CD8-positive, alpha-beta memory T cell (primary cell): ENCODE measurements at places on chromosomes 3 and 15. TPM values are rescaled to one million over a fixed set of nuclear protein-coding genes. Genes with fewer than 3 reads are reported as not detected.

GRCh38 chr15:65645392-65645791 lies 23.7 kb downstream of the SLC24A1 start:
- H3K27me3 ChIP-seq = no peaks in the 10 kb centered on the region
- no peak overlapping the region for H3K4me3 ChIP-seq
- H3K36me3 ChIP-seq = no peaks in the 10 kb centered on the region
- H3K27ac ChIP-seq = no peak overlapping the region

- no peak for DNase-seq
- no peak overlapping the region for H3K4me3 ChIP-seq
Measured at GRCh38 chr3:183817639-183818038, 7.7 kb downstream of the MAP6D1 start.

DNA sequence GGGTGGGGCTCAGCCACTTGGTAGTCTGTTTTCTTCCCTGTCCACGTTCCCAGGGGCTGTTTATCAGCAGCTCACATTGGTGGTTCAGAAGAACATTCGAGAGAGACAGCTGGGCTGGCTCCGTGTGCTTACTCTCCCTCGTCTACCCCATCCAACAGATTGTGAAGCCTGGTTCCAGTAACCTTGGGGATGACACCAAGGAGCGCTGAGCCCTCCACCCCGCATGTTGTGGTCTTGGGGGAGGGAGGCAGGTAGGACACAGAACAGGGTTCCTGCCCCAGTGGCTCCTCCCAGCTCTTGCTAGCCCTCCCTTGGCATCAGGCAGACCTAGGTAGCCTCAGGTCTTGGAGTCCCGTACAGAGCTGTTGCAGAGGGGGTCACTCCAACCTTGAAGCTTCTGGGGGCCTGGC lies 33.1 kb downstream of the KLF13 start:
- no peaks in the 10 kb centered on the region for H3K36me3 ChIP-seq
- H3K27me3 ChIP-seq = no peaks in the 10 kb centered on the region
- H3K4me3 ChIP-seq = peak overlapping the region; percentile 56
- no peak for DNase-seq
- peaks cover 100% of the 10 kb centered on the region for H3K4me1 ChIP-seq
- peak overlapping the region; percentile 90 for H3K27ac ChIP-seq

DNA sequence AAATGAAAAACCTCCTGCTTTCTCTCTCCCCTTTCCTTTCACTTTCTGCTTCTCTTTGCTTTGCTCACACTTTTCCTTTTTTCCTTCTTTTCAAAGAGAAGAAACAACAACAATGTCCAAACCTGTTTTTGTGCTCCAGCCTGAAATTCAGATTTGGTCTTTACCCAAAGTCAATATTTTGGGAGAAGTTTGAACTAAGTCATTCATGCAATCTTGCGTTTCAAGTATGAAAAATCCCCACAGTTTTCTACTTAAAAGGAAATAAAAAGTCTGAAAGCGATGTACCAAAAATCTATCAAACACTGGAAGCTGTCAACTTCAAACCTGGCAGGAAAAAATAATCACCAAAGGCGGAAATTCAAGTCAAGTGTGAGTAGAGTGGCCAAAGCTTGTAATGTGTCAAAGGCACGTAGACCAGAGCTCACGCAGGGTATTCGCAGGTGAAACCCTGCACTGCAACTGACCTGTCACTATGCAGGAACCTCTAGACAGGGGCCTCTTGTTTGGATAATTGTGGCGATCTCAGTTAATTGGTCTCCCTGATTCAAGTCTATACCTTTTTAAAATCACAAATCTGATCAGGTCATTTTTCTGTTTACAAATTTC lies 118.8 kb upstream of the GALNT15 start:
- H3K27me3 ChIP-seq = peaks cover 3% of the 10 kb centered on the region
- H3K36me3 ChIP-seq = no peaks in the 10 kb centered on the region
- no peak overlapping the region for H3K4me3 ChIP-seq
- no peak for DNase-seq
- no peak overlapping the region for H3K27ac ChIP-seq

- H3K36me3 ChIP-seq = no peaks in the 10 kb centered on the region
- no peaks in the 10 kb centered on the region for H3K4me1 ChIP-seq
- no peak for DNase-seq
- H3K4me3 ChIP-seq = no peak overlapping the region
- no peak overlapping the region for H3K27ac ChIP-seq
- no peaks in the 10 kb centered on the region for H3K27me3 ChIP-seq
Measured at GRCh38 chr3:105458518-105459215, 92.0 kb downstream of the ALCAM start.

GLDN gene
- not detected for polyA plus RNA-seq

GLT8D1 gene
- polyA plus RNA-seq = 60.0 TPM
